ENCODE measurements at places on chromosomes 12 and 14.
A peak's percentile ranks its signal among the peaks of the same experiment; 100 is the strongest.

- DNase-seq = no peak
These were observed 104.6 kb downstream of the SLC38A1 start for GRCh38 chr12:46164186-46164761.

GRCh38 chr14:92951912-92952471 is 29.0 kb downstream of the CHGA start:
- DNase-seq = peak; percentile 67

GRCh38 chr12:41924111-41924510 is 220.6 kb downstream of the GXYLT1 start:
- DNase-seq = no peak

GRCh38 chr12:6367065-6367968 is 8.0 kb downstream of the SCNN1A start:
- DNase-seq = peak; percentile 57

GRCh38 chr12:68953536-68953935 is 20.6 kb upstream of the CPM start:
- no peak for DNase-seq

GRCh38 chr12:48044396-48044795 is 40.1 kb upstream of the COL2A1 start:
- no peak for DNase-seq

- DNase-seq = peak; percentile 10
These were observed 46.0 kb upstream of the PLBD1 start for GRCh38 chr12:14613718-14614117.

- no peak for DNase-seq
These were observed 85.7 kb downstream of the PPP2R5E start for GRCh38 chr14:63457498-63457897.

- no peak for DNase-seq
These were observed 35.8 kb downstream of the FBXO33 start for GRCh38 chr14:39396448-39396847.

DNA sequence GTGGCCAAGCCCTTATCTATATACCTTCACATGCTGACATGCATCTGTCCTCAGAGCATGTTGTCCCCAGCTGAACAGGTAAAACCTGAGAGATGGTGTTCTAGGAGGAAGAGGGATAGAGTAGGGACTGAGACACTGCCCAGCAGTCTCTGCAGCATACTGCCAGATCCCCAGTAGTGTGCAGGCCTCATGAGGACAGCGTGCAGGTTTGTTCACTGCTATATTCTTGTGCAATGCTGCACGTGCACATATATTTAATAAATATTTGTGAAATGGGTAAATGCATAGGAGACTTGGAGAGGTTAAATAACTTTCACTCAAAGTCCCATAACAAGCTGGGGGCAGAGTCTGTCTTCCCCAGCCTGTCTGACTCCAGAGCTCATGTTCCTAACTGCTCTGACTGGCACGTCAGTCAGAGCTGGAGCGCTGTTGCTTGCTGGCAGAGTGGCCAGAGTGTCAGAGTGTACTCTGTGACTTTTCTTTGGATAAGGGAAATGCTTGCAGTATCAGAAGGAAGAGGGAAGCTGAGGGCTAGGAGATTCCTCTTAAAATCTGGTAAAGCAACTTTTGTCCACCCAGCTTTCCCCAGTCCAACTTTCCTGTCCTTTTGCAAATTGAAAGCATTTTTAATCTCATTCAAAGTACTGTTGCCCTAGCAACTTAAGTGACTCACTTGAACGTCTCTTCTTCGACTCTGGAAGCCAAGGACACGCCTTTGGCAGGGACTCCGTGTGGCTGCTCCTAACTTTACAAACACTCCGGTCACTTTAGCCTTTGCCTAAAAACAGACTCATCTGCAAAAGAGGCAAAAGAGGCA is 14.9 kb upstream of the POLR3B start:
- DNase-seq = no peak

GRCh38 chr12:56928262-56928661 is 5.9 kb downstream of the SDR9C7 start:
- no peak for DNase-seq

- DNase-seq = no peak
These were observed 122.7 kb downstream of the SLC38A6 start for GRCh38 chr14:61103541-61104339.

DNA sequence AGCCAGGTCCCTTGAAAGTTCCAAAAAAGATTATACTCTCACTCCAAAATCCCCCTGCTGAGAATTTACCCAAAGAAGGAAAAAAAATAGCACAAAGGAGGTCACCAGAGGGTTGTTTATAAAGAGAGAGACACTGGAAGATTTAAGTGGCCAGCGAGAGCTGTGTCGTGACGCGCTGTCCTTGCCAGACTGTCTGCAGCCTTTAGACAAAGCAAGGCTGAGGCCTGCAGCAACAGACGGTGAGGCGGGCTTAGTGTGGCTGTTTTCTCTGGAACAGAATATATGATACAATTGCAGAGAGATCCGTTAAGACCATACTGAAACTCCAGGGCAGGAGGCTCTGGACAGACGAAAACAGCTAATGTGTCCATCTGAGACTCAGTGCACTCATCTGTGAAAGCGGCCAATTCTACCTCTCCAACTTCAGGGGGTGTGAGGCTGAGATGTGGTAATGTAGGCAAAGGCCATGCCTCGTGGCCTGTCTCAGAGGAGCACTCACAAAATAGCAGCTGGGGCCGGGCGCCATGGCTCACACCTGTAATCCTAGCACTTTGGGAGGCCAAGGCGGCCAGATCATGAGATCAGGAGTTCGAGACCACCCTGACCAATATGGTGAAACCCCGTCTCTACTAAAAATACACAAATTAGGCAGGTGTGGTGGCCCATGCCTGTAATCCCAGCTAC is 36.2 kb downstream of the ANAPC7 start:
- DNase-seq = no peak

GRCh38 chr12:94679554-94680195 is 29.3 kb upstream of the TMCC3 start:
- no peak for DNase-seq

DNA sequence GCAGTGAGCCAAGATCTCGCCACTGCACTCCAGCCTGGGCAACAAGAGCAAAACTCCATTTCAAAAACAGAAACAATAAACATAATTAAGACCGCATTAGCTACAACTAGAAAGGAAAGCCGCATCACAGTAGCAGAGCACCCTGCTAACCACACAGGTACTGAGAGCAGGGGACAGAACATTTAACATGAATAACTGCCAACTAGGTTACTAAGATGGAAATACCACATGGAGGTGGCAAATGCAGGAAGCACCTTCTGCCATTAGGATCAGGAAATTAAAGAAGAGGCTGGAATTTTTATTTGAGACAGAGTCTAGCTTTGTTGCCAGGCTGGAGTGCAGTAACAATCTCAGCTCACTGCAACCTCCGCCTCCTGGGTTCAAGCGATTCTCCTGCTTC is 41.9 kb downstream of the CDC42BPB start:
- no peak for DNase-seq

GRCh38 chr12:21764065-21764464 is 10.4 kb downstream of the KCNJ8 start:
- no peak for DNase-seq

DNA sequence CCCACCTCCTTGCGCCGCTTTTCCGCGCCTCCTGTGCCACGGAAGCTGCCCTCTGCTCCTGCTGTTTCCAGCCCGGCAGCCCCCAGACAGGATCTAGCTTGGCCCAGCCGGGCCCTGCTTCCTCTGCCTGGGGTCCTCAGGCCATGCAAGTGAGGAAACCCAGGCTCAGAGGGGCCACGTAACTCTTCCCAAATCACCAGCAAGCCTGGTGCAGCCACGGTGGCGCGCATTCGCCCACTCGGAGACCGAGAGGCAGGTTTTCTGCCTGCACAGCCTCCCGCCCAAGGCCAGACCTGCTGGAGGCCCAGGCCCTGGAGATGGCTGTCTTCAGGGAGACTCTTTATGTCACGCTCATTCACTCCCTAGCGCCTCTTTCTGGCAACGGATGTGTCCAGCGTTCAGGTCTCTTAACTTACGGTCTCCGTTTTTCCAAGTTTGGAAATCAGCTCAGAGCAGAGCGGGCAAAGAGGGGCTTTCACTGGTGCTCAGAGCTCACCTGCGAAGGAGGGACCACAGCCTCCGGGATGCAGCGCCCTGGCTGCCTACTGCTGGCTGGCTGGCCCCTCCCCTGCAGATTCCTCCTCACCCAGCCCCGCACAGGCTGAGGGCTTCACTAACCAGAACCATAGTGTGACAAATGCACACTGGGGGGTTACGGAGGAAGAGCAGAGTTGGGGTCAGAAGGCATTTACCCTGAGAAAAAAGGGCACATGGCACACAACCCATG is 20.6 kb upstream of the CEP170B start:
- DNase-seq = no peak

DNA sequence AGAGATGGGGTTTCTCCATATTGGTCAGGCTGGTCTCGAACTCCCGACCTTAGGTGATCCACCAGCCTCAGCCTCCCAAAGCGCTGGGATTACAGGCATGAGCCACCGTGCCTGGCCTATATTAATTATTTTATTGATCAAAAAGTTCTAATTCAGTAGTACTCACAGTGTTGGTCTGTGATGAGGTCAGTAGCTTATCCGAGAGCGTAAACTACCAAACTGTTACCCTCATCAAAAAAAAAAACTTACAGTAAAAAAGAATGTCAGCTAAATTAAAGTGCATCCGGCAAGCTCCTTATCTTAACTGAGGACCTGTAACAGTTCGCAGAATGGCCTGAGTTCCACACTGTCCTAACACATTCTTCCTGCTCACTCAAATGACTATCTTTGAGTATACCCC is 228.2 kb downstream of the SOX5 start:
- DNase-seq = no peak

GRCh38 chr12:128803788-128804187 is 20.0 kb downstream of the SLC15A4 start:
- DNase-seq = no peak

GRCh38 chr12:105352940-105353635 is 22.6 kb downstream of the C12orf75 start:
- no peak for DNase-seq

DNA sequence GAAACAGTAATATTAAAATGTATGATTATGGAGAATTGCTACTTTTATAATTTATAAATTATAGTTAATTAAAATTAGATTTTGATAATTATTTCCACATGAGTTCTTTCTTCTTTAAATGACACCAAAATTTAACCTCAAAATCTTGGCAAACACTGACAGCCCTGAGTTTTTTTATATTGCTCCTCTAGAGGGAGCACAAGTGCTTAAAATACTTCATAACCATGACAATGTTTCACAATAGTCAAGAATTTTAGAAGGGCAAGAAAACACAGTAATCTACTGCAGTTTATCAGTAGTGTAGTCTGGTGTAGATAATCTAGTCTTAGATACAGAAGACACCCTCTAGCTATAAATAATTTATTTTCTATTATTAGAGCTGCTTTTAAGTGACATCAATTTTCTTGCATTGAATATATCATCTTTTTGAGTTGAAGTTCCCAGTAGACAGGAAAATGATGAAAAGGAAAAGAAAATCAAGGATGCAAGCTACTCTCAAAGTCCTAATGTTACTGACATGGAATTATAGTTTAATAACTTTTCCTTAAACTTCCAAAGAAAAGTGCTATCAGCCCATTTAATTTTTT is 14.3 kb upstream of the PTGER2 start:
- peak; percentile 77 for DNase-seq

DNA sequence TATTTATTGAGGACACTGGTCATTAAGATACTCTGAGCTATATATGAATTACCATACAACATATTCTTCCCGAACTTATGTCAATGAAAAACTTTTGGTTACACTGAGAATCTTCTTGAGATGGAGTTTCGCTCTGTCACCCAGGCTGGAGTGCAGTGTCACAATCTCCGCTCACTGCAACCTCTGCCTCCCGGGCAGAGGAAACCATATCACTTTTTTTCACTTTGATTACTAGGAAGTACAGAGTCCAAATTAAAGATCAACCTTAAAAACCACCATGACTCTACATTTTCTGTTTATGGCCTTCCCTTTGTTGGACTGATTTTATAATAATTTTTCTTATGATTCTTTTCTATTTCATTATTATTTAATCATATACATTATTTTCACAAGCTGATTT is 336.5 kb downstream of the FSCB start:
- no peak for DNase-seq

- DNase-seq = no peak
These were observed 11.8 kb downstream of the MYL2 start for GRCh38 chr12:110908377-110909152.

GRCh38 chr12:27396216-27396815 is 50.2 kb upstream of the SMCO2 start:
- DNase-seq = no peak

DNA sequence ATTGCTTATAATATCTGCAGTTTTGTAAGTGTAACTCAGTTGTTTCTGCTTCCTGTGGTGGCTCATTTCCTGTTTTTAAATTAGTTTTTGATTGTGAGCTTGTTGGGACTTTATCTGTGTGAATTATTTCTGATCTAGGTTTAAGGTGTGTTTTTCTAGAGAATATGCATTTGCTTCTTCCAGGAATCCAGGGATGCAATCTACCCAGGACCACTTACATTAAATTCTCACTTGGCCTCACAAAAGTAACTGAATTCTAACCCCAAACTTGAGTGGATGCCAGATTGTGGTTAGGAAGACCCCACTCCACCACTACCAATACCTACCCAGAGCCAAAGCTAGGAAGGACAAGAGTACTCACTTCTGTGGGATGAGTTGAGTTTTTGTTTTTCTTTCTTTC is 11.9 kb downstream of the STYX start:
- peak; percentile 73 for DNase-seq

DNA sequence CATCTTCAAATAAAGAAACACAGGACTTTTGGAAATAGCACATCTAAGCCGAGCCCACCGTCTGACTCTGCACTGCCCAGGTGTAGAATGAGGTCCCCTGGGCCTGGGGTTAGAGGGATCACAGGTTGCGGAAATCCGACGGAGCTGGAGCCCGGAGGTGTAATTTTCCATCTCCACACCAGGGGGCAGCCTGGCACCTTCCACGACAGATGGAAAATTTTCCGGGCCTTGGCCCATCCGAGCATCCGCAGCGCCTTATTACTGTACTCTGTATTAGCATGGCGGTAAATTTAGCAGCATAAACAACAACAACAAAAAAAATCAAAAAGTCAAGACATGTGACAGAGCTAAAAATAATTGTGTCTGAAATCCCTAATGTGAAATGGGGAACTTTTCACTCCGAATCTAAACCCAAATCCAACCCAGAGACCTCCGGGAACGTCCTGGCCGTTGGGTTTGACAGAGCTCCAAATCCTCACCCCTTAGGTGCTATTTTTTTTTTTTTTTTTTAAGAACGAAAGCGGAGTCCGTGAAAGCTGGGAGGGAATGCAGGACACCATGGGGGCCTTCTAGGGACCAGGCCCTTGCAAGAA is 93.9 kb downstream of the KSR2 start:
- peak; percentile 41 for DNase-seq

GRCh38 chr12:74689929-74690328 is 152.3 kb downstream of the ATXN7L3B start:
- DNase-seq = no peak

- DNase-seq = no peak
These were observed 279.7 kb upstream of the AMIGO2 start for GRCh38 chr12:47359310-47360092.

DNA sequence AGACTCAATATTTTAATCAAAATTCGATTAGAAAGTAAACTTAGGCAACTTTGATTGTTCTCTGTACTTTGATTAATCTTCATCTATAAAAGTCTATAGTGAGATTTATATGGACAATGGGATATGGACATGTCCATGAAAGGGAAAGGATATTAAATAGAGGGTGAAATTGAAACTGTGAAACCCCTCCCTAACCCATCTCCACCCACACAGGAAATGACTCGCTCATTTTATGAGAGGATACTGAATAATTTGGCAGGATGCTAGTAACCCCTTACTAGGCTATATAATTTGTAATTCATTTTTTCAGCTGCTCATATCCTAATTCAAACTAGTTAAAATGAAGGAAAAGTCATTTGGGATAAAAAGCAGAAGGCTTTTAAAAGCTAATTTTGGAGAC is 328.0 kb upstream of the ATP2B1 start:
- DNase-seq = peak; percentile 13

GRCh38 chr12:71661977-71662530 is 1.6 kb downstream of the ZFC3H1 start:
- no peak for DNase-seq

Data from CD4-positive, alpha-beta T cell treated with Interleukin-4 for 4 hours (primary cell).